ENCODE measurements at places on chromosomes 2 and 18. TPM values are rescaled to one million over a fixed set of nuclear protein-coding genes. Genes with fewer than 3 reads are reported as not detected.

GRCh38 chr2:19874726-19875125 is 27.1 kb downstream of the TTC32 start:
- H3K27ac ChIP-seq: no peak overlapping the region
- no peaks in the 10 kb centered on the region for H3K36me3 ChIP-seq
- H3K27me3 ChIP-seq: no peaks in the 10 kb centered on the region
- peaks cover 5% of the 10 kb centered on the region for H3K4me1 ChIP-seq
- no peak for DNase-seq

- no peaks in the 10 kb centered on the region for H3K4me1 ChIP-seq
- no peak overlapping the region for H3K27ac ChIP-seq
- DNase-seq: no peak
- no peaks in the 10 kb centered on the region for H3K36me3 ChIP-seq
These were observed 48.3 kb upstream of the GPR155 start for GRCh38 chr2:174535083-174535482.

DNA sequence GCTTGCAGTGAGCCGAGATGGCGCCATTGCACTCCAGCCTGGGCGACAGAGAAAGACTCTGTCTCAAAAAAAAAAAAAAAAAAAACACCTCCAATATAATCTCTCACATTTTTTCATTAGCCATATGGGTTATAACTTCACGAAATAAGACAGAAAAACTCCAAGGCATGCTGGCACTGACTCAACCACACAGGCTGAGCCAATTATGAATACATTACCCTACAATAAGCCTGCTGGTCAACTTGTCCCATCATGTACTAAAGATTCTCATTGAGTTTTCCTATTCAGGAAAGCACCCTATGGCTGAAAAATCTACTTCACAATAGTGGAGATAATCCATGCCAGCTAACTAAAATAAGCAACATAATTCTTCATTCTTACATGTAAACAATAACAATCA is 12.8 kb upstream of the MAP3K20 start:
- no peak overlapping the region for H3K27ac ChIP-seq
- H3K36me3 ChIP-seq: no peaks in the 10 kb centered on the region

The C18orf54 gene
- 1.1 TPM for polyA plus RNA-seq

The ASB18 gene
- polyA plus RNA-seq: not detected

The LRRC30 gene
- not detected for polyA plus RNA-seq

Data from spleen (tissue), 13 donors.